ENCODE measurements at places on chromosomes 5 and 9.

- DNase-seq: no peak
These were observed 61.1 kb upstream of the EQTN start for GRCh38 chr9:27358007-27358406.

- no peak for DNase-seq
These were observed 27.4 kb downstream of the UHRF2 start for GRCh38 chr9:6440405-6440804.

GRCh38 chr5:123752552-123753179 lies 240.7 kb downstream of the CSNK1G3 start:
- DNase-seq: peak; percentile 93

DNA sequence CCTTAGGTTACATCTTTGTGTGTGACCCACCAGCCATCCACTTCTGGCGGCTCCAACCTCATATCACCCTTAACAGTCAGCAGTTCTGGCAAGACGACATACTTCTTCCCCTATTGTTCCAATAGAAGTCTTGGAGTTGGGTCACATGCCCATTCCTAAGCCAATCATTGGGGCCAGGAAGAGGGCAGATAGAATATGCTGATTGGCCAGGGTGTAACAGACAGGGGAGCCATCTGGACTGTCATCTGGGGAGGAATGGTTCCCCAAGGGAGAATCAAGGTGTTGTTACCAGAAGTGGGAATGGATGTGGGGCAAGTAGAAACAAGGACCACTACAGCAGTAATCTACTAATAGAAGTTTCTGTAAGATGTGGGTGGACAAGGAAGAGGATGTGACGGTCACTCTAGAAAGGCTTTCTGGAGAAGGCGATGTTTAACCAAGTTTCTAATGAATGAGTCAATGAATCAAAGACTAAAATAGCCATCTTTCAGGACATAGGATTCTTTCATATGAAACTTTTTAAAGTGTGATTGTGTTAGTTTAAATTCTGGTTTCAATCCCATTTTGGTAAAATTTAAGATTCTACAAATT lies 200.4 kb downstream of the ARHGAP26 start:
- DNase-seq: no peak

DNA sequence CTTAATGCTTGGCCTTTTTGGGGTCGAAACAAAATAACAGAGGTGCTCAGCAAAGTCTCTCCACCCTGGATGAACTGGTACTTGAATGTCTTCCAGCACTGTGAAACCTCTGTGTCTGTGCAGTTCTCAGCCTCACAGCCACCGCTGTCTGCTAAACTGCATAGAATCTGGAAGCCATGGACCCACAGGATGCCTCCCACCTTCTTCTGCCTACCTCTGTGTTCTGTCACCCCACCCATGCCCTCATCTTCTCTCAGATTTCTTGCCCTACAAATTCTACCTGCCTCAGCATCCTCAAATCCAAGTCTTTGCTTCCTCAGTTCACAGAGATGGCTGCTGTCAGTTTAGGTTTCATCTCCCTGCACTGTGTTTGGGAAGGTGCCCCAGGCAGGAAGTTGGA lies 35.6 kb downstream of the EXOSC2 start:
- no peak for DNase-seq

GRCh38 chr9:3769646-3770045 lies 243.8 kb upstream of the RFX3 start:
- DNase-seq: no peak

DNA sequence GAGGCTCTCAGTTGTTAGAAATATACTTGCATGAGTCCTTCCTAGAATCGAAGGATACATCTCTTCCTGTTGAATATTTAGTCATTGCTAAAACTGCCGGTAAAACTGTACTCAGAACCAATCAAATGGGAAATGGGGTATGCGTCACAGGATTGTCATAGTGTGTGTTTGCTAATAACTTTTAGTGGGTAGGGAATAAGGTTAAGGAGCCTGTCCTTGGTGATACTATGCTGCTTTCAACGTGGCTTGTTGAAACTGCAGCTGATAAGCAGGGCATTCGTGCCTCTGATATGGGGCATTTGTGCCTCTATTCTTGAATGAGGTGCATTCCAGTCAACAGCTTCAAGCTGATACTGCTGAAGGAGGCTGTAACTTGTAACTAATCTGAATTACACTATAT lies 26.6 kb downstream of the HABP4 start:
- DNase-seq: peak; percentile 42

- no peak for DNase-seq
These were observed 1.4 kb downstream of the HMGCR start for GRCh38 chr5:75338408-75338807.

- peak; percentile 35 for DNase-seq
These were observed 717.1 kb upstream of the ZNF608 start for GRCh38 chr5:125463466-125464092.

- no peak for DNase-seq
These were observed 1.0 kb downstream of the KLF9 start for GRCh38 chr9:70413464-70413798.

GRCh38 chr5:127324756-127325155 lies 34.2 kb downstream of the MEGF10 start:
- DNase-seq: no peak

DNA sequence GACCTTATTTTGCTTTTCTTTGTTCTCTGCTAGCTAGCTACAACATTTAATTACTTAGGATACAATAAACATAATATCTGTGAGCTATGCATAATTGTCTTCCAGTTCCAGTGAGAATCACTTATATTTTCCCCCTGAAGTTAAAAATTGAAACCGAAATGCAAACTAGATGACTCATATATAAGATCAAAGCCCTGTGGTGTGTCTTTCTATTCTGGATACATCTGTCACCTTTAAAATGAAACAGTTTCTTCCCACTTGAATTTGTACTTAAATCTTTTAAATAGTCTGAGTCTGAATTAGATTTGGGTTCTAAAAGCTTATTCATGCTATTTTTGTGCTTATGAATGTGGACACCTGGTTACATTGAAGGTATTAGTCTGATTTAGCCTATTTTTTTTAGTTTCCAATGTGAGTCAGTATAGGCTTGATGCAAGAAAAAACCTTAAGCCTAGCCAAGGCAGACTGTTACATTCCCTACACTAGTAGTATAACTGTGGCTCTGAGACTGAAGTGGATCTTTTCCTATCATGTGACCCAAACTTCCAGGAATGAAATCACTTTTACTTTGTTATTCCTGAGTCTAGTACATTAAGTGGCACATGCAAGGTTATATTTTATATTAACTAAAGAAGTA lies 703.5 kb upstream of the RGMB start:
- DNase-seq: peak; percentile 20

GRCh38 chr9:123486431-123486830 lies 130.4 kb downstream of the CRB2 start:
- DNase-seq: no peak

DNA sequence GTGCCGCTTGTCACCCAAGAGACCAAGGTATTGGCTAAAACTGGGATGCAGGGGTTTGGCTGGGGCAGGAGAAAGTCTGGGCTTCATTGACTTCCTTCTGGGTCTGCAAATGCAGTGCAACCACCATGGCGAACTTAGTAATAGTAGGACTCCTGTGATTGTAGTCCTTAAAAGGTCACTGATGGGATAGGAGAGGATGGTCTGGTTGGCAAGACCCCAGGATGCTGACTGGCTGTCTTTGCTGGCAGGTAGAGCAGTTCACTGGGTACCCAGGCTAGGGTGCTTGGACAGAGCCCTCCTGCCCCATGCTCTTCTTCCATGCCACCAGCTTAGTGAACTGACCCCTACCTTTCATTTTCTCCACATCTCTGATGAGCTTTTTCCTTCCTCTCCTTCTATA lies 37.2 kb downstream of the ANGPTL2 start:
- DNase-seq: no peak

- DNase-seq: no peak
These were observed 33.0 kb downstream of the SLC9A3 start for GRCh38 chr5:491119-491855.

- DNase-seq: no peak
These were observed 1088.5 kb upstream of the CDH6 start for GRCh38 chr5:30104872-30105596.

DNA sequence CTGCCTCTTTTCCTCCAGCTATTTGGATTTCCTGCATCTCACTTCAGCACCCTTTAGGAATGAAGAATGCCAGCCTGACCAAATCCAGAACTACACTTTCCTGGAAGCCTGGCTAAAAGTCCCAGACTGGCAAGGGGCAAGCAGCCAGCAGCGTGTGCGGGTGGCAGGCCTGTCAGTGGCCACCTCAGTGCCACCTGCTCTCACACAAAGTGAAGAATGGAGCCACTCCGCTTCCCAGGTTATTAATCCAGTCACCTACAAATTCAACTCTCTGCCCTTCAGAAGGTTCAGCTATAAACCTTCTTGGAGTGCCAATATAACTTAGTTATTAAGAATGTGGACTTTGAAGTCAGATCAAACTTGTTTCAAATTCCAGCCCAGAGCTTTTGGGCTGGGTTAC lies 6.7 kb upstream of the ALDOB start:
- DNase-seq: no peak

- peak; percentile 49 for DNase-seq
These were observed 41.7 kb downstream of the ACTL7B start for GRCh38 chr9:108813951-108814601.

DNA sequence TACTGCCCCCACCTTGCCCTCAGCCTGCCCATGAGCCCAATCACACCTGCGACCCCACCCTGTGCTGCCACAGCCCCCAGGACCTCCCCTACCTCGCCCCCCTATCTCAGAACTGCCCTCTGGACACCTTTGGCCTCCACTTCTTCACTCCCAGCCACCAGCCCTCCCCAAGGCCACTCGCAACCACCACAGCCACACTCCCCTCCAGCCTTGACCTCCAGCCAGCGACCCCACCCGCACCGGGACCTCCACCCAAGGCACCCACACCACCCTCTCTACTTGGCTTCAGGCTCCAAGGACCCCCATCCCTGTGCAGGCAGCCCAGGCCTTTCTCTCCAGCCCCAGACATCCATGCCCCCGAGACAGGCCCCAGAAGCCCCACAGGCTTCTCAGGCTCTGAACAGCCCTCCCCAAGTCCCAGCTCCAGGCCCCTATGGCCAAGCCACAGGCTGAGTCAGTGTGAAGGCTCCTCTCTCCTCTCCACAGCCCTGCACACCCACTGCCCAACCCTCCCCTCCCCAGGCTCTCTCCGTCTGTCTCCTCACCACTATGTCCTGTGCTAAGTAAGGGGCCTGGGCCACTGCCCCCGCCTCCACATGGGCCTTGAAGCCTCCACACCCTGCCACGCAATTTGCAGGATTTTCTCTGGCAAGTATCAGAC lies 2.0 kb downstream of the AK1 start:
- DNase-seq: peak; percentile 75

- no peak for DNase-seq
These were observed 209.7 kb downstream of the DIRAS2 start for GRCh38 chr9:90432951-90433350.
